ENCODE measurements at places on chromosomes 16 and 17. TPM values are rescaled to one million over a fixed set of nuclear protein-coding genes. Genes with fewer than 3 reads are reported as not detected.

Gene PYCARD
- total RNA-seq = 38.1 TPM

DNA sequence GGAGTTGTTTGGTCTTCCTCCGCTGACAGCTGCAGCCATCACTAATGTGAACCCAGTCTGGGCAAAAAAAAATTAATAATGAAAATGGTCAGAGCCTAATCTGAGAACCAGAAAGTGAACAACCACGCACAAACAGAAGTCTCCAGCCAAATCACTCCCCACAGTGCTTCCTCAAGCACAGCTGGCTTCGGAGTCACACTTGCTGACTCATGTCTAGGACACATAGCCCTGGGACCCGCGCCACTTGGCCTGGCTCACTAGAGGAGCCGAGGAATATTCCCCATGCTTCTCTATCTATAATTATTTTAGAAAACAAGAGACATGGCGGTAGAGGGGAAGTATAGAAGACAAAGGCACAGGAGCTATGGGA, 109.1 kb downstream of the ZFHX3 start:
- no peak for DNase-seq

- no peak for DNase-seq
These were observed 631 bp downstream of the TBL3 start for GRCh38 chr16:1972490-1972877.

DNA sequence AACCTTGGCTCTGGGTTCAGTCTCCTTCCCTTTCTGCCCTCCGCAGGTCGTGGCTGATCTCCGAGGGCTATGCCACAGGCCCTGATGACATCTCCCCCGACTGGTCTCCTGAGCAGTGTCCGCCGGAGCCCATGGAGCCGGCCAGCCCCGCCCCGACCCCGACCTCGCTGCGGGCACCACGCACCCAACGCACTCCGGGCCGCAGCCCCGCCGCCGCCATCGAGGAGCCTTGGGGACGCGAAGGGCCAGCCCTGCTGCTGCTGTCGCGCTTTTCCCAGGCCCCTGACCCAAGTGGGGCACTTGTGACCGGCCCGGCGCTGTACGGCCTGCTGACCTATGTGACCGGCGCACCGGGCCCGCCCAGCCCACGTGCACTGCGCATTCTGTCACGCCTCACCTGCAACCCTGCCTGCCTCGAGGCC, 5.1 kb downstream of the ARMC5 start:
- no peak for DNase-seq

Gene KRTAP3-1
- not detected for total RNA-seq

Measured in natural killer cell (primary cell).